Ovary (tissue), 10 donors: ENCODE measurements at places on chromosomes 2 and 18. TPM values are rescaled to one million over a fixed set of nuclear protein-coding genes. Genes with fewer than 3 reads are reported as not detected.

Gene BCL11A
- not detected for total RNA-seq

Gene SERPINB10
- total RNA-seq: not detected

Gene ATP8B1
- 7.8 TPM for total RNA-seq

Gene ACMSD
- total RNA-seq: not detected

Gene DSG4
- total RNA-seq: not detected

Gene ARPC2
- 196 TPM for total RNA-seq

Gene RUFY4
- total RNA-seq: 0.11 TPM

- no peak for DNase-seq
These were observed 196.3 kb downstream of the CTIF start for GRCh38 chr18:48735080-48735676.

DNA sequence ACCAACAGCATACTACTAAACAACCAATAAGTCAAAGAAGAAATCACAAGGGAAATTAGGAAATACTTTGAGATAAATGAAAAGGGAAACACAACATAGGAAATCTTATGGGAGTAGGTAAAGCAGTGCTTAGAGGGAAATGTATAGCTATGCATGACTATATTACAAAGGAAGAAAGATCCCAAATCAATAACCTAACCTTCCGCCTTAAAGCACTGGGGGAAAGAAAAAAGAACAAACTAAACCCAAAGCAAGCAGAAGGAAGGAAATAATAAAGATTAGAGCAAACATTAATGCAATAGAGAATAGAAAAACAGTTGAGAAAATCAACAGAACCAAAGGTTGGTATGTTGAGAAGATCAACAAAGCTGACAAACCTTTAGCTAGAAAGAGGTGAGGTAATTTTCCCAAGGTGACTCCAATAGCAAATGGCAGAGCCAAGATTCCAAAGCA lies 49.9 kb downstream of the DDX1 start:
- no peak for DNase-seq

DNA sequence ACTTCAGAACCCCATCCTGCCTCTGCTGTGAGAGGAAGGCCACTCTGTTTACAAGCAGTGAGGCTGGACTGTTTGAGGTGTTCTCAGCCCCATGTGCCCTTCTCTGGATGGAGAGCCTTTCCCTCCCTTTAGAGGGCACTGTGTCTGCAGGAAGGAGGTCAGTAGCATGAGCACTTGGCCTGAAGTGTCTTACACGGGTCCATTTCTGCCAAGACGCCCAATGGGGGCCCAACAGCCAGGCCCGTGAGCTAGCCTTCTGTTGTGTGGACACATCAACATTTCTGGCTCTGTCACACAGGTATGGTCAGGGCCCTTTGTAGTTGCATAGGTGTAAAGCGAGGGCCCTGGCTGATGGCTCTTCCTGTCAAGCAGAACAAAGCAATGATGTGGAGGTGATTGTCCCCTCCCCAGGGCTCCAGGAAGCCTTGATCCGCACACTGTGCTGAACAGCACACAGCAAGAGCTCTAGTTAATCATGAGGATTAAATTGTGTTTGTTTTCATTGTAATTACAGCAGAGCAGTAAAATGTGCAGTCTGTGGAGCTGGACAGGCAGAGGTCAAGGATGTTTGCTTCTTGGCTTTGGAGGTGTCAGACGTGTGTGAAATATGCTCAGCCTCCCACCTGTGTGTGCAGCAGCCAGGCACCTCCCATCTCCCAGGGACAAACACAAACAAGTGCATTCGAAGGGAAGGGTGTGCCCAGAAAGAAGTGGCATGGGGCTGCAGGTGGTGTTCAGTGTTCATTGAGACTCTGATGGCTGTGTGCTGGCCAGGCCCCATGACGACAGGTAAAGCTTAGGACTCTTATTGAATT lies 132.1 kb downstream of the SH3RF3 start:
- no peak for DNase-seq

GRCh38 chr18:6542296-6542695 lies 127.6 kb upstream of the L3MBTL4 start:
- no peak for DNase-seq

GRCh38 chr18:1308686-1309085 lies 404.0 kb downstream of the ADCYAP1 start:
- DNase-seq: no peak

- DNase-seq: no peak
These were observed 17.0 kb upstream of the LANCL1 start for GRCh38 chr2:210493528-210493927.

DNA sequence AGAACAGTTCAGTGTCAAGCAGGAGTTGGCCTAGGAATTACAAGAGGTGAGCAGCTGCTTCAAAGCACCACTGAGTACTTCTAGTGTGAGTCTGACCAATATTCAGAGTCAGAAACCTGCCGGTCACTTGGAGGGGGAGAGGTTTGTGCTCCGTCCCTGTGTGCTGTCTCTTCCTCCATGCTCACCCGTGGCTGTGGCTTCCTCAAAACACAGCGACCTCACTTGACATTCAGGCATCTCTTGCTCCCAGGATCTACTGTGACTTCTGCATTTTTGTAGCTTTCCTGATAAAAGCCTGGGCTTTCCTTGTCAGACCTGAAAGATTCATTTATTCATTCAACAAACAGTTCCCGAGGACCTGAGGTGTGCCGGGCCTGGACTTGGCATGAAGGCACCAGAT lies 32.9 kb downstream of the TPRKB start:
- DNase-seq: no peak

DNA sequence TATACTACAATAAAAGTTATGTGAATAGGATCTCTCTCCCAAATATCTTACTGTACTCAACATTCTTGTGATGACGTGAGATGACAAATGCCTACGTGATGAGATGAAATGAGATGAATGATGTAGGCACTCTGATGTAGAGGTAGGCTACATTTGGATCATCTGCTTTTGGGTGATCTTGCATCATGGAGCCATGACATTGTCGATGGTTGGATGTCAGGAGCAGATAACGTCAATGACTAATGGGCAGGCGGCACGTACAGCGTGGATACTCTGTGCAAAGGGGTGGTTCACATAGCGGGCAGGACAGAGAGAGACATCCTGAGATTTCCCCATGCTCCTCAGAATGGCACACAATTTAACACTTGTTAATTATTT lies 40.8 kb upstream of the PPP1R1C start:
- no peak for DNase-seq

DNA sequence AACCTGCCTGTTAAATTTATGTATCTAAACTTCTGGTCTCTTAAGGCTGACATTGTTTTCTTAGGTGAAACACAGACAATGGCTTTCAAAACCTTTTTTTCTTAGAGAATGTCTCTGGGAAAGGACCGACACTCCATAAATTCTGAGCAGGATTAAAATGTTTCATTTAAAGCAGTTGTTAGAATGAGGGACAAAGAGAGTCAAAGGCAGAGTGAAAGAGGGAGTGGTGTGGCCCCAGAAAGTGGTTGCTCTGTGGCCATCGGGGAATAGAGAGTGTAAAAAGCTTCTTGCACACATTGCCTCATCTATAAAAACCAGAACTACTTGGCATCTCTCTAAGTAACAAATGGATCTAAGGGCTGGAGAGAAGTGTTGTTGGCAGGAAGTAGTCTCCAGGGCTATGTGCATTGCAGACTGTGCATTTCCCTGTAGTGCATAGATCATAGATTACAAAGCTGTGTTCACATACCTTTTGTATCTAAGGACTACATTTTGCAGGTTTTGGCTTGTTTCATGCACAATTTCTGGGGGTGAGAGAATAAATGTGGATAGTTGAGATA lies 3.6 kb downstream of the RPRM start:
- no peak for DNase-seq

DNA sequence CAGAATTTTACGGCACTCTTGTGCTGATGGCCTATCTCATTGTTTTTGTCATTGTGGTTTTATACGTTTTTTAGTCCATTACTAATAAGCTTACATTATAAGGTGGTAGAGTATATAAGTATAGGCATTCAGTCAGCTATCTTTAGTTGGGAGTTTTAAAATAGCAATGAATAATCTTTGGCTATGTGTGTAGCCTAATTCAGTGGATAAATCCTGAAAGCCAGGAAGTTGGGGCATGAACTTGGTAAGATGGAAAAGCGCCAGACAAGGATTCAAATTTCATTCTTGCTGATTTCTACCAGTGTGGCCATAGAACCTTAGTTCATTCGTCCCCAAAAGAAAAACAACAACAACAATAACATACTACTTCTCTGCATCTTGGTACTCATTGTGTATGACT lies 31.2 kb downstream of the EPC2 start:
- DNase-seq: no peak

GRCh38 chr2:226234187-226234586 lies 565.4 kb downstream of the IRS1 start:
- no peak for DNase-seq
